ENCODE measurements at places on chromosomes 5 and 9.

- DNase-seq: no peak
Measured at GRCh38 chr9:81427870-81428269, 261.5 kb downstream of the TLE1 start.

- no peak for DNase-seq
Measured at GRCh38 chr9:87557996-87558395, 60.3 kb downstream of the DAPK1 start.

DNA sequence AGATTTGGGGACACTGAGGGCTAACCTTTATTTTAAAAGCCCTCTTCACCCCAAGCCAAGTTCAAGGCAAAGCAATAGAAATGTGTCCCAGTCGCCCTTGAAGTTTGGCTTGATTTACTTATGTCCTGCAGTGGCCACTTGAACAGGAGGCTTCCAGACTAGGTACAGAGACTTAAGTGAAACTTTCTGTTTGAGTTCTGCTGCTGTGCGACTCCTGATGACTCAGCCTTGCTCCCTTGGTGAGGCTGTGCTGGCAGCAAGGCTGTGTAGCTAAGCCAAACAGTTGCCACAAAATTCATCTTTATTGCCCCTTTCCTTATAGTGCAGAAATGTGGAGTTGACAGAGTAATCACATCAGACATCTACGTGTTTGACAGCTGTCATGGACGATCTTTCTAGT, 68.8 kb upstream of the NTRK2 start:
- no peak for DNase-seq

DNA sequence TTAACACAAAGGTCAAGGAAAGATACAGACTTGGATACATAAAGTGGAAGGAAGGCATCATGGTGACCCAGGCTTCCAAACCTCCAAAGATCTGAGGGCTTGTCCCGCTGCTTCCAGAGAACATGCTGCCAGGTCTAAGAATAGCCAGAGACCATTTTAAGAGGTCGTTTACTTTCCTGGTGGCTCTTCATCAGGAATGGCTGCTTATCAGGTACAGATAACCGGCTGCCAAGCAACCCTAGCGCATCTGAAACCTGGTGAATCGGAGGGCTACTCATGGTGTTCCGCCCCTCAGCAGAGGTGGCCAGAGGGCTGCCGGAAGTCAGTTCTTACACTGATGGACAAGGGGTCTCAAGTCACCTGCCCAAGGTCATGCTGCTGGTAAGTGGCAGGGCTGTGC, 251.3 kb upstream of the DAP start:
- DNase-seq: no peak

- no peak for DNase-seq
Measured at GRCh38 chr9:135463140-135463539, 16.4 kb upstream of the PPP1R26 start.

GRCh38 chr5:56950626-56951125, 1.2 kb downstream of the MIER3 start:
- peak; percentile 77 for DNase-seq

GRCh38 chr5:105503950-105504349, 1941.4 kb upstream of the NUDT12 start:
- DNase-seq: no peak

GRCh38 chr9:88583901-88584596, 49.1 kb downstream of the NXNL2 start:
- no peak for DNase-seq

- DNase-seq: no peak
Measured at GRCh38 chr5:98934546-98934945, 5.7 kb upstream of the CHD1 start.

GRCh38 chr5:150026682-150027172, 26.2 kb downstream of the HMGXB3 start:
- DNase-seq: no peak

DNA sequence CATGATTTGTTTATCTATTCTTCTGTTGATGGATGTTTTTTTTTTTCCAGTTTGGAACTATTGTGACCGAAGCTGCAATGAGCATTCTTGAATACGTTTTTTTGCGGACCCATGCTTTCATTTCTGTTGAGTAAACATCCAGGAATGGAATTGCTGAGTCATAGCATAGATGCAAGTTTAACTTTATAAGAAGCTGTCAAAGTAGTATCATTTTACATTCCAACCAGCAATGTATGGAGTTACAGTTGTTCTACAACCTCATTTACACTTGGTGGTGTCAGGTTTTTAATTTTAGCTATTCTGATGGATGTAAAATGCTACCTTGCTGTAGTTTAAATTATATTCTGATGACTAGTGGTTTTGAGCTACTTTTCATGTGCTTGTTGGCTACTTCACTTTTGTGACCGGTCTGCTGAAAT, 49.0 kb downstream of the NPR3 start:
- no peak for DNase-seq

DNA sequence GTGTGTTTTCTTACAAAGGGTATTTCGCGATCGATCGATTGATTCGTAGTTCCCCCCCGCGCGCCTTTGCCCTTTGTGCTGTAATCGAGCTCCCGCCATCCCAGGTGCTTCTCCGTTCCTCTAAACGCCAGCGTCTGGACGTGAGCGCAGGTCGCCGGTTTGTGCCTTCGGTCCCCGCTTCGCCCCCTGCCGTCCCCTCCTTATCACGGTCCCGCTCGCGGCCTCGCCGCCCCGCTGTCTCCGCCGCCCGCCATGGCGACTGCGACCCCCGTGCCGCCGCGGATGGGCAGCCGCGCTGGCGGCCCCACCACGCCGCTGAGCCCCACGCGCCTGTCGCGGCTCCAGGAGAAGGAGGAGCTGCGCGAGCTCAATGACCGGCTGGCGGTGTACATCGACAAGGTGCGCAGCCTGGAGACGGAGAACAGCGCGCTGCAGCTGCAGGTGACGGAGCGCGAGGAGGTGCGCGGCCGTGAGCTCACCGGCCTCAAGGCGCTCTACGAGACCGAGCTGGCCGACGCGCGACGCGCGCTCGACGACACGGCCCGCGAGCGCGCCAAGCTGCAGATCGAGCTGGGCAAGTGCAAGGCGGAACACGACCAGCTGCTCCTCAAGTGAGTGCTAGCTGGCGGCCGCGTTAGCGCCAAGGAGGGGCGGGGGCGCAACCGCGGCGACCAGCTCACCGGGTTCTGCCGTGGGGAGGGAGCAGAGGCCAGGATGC, 480 bp downstream of the LMNB1 start:
- DNase-seq: peak; percentile 40

DNA sequence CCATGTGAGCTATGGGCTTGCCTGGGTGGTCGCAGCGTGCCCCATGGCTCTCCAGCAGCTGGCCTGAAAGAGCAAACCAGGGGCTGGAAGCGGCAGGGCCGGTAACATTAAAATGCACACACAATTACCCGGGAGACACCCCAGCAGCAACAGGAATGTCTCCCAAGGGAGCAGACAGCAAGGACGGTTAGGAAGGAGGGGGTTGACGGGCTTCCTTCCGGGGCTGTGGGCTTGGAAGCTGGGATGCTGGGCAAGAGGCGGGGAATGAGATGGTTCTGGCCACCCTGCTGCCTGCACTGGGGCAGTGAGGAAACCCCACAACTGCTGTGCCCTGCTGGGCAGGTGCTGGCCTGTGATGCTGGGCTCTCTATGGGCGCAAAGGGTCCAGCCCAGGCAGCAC, 71.8 kb upstream of the ADAMTS2 start:
- DNase-seq: no peak

DNA sequence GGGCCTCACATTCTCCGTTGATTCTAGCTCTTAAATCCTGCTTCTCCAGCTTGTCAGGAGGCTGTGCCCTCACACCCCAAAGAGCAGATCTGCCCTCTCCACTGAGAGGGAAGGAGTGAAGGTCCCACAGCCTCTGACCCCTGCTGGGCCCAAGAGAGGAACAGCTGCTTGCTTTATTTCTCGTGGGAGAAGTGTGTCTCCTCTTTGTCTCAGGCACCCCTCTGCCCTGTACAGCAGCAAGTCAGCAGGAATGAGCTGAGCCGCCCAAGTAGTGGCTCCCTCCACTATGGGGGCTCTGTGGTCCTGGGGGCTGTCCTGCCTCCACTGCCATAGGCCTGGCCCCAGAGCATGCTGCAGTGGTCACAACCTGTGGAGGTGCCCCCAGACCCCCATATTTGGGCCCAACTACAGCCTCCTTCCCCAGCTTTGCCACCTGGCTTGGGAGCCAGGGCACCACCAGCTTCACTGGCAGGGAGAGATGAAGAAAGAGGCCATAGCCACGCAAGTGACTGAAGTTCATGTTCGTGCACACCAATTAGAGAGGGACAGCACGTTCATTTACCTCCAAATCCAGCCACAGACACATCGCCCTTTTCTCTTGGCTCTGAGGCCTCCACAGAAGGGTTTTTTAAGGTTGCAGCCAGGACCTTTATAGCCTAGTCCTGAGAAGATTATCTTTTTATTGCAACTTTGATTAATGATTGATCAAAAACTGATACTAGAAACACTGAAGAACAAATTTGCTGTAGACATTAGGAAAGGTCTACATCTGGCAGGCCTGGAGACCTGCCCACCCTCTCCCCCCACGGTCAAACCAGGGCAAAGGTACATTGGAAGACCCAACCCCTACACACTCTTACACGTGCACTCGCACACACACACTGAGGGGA, 27.5 kb downstream of the IRF1 start:
- no peak for DNase-seq

- DNase-seq: no peak
Measured at GRCh38 chr5:180138214-180138975, 66.8 kb upstream of the RNF130 start.

DNA sequence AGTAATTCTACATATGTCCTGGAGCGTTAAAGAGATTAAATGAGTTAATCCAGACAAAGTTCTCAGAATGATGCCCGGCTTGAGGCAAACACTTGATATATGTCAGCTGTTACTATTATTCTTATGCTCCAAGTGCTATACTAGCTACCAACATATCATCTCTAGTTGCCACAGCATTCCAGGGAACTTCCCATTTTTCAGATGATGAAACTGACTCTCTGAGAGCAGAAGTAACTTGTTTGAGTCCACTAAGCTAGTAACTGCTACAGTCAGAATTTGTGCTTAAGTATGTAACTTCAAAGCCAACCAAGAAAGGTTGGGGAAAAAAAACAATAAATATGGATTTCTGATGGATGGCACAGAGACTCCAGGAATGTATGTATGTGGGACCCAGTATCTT, 98.1 kb downstream of the CDK5RAP2 start:
- DNase-seq: no peak

- no peak for DNase-seq
Measured at GRCh38 chr5:142925795-142926194, 155.6 kb downstream of the ARHGAP26 start.

DNA sequence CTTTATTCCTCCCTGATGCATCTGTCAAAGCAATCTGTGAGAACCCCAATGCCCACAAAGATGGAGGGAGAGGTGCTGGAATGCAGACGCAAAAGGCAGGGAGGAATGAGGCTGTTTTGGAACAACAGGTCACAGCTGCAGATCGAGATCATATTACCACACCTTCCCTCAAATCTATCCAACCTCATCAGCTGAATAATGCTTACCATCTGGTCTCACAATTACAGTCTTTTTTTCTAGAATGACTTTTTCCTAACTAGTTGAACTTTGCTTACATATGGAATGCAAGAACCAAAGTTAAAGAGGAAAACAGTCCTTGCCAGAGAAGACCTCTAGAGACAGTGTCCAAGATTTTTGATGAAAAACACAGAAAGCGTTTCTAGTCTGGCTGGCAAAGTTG, 158.1 kb downstream of the LPAR1 start:
- no peak for DNase-seq

GRCh38 chr5:78557601-78558000, 91.0 kb downstream of the LHFPL2 start:
- DNase-seq: no peak

DNA sequence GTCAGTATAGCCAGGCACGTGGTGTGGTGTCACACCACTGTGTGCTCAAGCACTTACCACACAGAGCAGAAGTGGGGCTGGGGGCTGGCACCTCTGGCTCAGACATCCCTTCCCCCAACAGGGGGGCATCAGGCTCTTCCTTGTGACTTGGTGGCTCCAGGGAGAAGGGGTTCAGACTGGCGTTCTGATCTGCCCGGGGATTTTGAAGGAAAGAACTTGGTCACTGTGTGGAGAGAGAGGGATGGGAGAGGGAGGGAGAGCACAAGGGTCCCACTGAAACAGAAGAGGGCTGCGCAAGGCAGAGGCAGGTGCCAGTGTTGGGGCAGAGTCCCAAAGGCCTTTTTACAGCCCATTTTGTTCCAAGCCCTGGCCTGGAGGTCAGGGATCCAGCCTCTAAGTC, 109.7 kb upstream of the ALDH1B1 start:
- no peak for DNase-seq

- DNase-seq: no peak
Measured at GRCh38 chr5:179772351-179772750, 21.4 kb upstream of the LTC4S start.

DNA sequence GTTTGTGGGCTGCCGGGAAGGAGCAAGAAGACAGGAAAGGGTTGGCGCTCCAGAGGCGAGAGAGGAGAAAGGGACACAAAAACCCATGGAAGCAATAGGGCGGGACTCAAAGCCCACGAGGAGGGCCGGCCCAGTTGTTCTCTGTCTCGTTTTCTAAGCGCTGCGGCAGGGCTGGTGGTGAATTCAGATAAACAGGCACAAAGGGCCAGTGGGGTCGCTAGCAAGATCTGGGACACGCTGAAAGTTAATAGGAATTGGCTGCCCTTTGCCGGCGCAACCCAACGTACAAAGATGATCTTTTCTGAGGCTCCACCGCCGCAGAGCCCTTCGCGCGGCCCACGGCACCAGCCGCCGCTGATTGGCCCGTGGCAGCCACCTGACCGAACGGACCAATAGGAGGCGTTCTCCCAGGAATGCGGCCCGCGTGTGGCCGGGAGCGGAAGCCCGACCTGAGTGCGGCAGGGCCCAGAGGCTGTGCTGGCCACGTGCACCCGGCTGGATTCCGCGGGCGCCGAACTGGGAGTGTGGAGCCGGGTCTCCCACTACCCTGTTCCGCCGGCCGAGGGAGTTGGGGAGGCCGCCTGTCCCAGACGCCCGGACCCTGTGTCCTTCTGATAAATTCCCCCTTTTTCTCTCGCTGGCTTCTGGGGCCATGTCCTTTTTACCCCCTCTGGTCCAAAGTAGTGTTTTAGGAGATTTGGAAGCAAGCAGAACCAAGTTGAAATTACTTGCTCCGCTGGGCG, 16.8 kb upstream of the NSD1 start:
- DNase-seq: peak; percentile 97

DNA sequence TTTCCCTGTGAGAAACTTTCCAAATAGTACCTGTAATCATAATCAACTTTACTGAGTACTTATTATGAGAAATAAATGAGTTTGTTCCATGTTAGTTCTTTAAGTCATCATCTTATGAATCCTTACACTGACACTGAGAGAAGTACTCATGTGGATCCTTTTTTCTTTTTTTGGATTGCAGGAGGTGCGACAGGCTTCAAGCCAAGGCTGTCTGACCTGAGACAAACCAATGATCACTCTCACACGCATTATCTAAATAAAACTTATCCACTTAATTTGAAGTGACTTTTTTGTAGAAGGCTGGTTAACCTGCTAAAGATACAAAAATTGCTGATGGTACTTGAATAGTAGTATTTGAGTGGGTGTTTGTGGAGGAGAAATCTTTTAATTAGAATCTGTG, 39.5 kb downstream of the JAKMIP2 start:
- DNase-seq: no peak

GRCh38 chr9:126947529-126947928, 32.9 kb downstream of the RALGPS1 start:
- no peak for DNase-seq

- DNase-seq: no peak
Measured at GRCh38 chr5:55597014-55597981, 62.5 kb upstream of the PLPP1 start.

- DNase-seq: no peak
Measured at GRCh38 chr9:37187292-37187691, 66.9 kb downstream of the ZCCHC7 start.

- no peak for DNase-seq
Measured at GRCh38 chr5:125010356-125010755, 263.9 kb upstream of the ZNF608 start.

GRCh38 chr5:28788954-28789353, 1750.6 kb upstream of the CDH9 start:
- DNase-seq: no peak
